Testis (tissue), 5 donors: ENCODE measurements at places on chromosomes 4 and X.
A peak's percentile ranks its signal among the peaks of the same experiment; 100 is the strongest.

DNA sequence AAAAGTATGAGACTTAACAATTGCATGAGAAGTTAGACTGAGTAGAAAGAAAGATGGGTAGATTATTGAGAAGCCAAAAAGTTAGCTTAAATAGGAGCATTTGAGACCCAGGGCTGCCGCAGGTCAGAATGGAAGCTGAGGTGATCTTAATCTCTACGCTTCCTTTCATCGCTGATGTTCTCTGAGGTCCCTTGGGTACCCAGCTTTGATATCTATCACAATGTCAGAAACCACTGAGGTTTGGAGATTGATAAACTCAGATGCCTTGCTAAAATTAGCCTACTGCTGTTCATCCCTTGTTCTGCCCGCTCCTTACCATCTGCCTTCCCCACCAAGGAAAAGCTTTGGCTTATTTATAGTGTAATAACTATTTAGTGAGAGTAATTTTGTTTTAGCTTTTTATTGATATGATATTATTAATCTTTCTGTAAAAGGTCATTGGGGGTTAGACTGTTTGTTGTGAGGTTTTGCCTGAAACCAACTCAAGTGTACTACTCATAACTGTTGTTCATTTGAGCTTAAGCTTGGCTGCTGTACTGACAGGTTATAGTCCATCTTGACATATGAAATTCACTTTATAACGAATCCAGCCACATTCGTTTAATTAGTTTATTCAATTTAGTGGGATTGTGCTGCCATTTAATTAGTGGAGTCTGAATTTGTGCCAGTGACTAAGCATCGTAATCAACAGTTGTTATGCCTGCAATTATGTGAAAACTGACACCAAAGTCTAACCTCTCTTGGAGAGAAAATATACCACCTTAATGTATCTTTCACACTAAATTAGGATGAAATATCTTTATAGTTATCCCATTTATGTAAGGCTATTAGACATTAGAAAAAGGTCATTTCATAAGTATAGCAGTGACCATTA, 15.1 kb downstream of the MCUB start:
- no peak for DNase-seq

GRCh38 chrX:111095974-111096895, at the start of gene PAK3:
TSS of gene PAK3 (plus strand) at chrX:111096191. CDS start at chrX:111123104, 26,913 bp downstream.
- peak; percentile 73 for DNase-seq

DNA sequence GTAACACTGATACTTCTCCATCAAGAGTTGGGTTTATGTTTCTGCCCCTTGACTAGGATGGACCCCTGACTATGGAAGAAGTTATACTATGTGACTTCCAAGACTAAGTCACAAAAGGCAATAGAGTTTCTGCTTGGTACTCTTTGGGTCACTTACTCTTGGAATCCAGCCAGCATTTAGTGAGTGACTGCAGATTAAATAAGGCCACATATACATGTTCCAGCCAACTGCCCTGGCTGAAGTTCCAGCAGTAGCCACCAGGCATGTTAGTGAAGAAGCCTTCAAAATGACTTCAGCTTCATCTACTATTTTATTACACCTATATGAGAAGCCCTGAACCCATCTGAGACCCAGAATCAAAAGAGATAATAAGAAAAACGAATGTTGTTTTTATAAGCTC, 524.0 kb downstream of the DMD start:
- DNase-seq: no peak

GRCh38 chr4:48653217-48654014, 126.7 kb downstream of the FRYL start:
- peak; percentile 80 for DNase-seq

DNA sequence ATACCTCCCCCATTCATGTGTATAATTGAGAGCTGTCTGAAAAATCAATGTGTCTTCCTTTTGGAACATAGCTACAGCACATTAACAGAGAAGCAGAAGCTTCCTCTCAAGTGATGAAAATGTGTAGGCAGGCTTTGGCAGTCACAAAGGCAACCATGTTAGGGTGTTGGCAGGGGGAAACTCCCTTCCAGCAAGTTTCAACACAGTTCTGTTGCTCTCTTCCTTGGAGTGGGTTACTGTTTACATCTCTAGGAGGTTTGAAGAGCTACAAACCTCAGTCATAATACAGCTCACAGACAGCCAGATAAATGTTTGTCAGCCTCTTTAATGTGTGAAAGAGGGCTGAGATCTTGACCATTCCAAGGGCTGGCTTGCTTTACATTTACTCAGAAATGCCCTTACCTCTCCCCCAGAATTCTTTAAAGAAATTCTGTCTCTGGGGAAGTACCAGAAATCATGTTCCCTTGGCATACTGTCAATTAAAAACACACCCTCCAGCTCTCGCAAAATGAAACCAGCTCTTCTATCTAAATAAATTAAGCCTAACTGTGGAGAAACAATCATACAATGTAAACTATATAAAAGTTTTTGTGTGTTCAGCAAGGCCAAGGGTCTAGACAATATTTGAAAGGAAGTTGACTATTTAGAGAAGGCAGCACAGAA, 18.9 kb downstream of the ZBTB33 start:
- no peak for DNase-seq

- DNase-seq: no peak
Measured at GRCh38 chr4:793093-793861, 32.7 kb downstream of the CPLX1 start.

GRCh38 chrX:12153317-12153716, 15.0 kb downstream of the FRMPD4 start:
- no peak for DNase-seq

GRCh38 chr4:29653221-29653620, 1066.9 kb upstream of the PCDH7 start:
- DNase-seq: no peak

DNA sequence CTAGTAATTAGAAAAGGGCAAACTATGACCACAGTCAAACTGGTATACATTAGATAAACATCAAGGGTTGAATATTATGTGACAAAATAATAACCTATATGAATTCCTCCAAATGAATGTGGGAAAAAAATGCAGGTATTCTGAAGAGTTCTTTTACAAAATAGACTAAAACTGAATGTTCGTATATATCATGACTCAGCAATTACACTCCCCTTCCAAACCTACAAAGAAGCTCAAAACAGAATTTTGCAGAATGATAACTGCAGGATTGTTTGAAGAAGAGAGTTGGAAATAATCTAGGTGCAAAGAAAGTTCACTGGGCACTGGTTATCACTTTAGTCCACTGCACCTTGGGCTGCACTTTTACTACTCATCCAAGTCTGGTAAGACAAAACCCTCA, 134.1 kb downstream of the GABRG1 start:
- DNase-seq: no peak

- DNase-seq: no peak
Measured at GRCh38 chr4:1336088-1336491, 10.9 kb upstream of the UVSSA start.

DNA sequence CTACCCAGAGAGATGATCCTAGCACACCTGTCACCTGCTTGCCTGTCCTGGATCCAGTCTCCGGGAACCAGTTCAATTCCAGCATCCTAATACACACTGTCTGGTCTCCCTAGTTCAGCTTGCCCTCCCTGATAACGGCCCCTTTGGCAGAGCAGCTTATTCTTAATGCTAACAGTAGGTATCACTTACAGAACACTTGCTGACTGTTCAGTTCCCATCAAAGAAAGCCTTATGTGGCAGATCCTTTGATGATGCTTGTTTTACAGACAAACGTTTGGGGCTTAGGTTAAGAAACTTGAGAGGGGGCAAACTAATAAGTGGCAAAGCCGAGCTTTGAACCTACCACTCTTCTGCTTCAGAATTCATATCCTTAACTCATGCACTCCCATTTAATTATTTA, 890 bp downstream of the RASSF6 start:
- no peak for DNase-seq

- peak; percentile 25 for DNase-seq
Measured at GRCh38 chr4:112379306-112379705, 82.1 kb downstream of the ALPK1 start.

- no peak for DNase-seq
Measured at GRCh38 chr4:68904786-68905185, 46.8 kb downstream of the UGT2A3 start.
